NT2/D1 (cell line): ENCODE measurements at places on chromosomes 1 and 21.

DNA sequence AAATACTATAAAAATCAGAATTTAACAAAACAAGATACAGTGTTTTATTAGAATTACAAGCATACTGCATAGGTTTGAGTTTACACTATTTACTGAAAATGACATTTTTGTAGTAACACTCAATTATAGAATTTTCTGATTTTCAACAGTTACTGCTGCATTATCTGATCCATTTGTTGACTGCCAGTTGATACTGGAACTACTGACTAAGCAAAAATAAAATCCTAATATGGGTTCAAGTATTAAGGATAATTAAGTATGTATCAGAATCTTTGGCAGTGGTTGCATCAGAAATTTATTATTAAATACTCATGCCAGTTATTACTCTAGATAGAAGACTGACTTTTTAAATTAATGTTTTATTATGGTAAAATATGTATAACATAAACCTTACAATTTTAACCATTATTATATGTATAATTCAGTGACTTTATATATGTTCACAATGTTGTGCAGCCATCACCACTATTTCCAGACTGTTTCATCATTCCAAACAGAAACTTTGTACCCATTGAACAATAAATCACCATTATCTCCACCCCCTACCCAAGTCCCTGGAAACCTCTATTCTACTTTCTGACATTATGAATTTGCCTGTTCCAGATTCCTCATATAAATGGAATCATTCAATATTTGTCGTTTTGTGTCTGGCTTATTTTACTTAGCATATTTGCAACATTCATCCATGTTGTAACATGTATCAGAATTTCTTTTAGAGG is 58.2 kb upstream of the GPR88 start:
- no peak for DNase-seq

GRCh38 chr1:208235982-208236761 is 8.0 kb downstream of the PLXNA2 start:
- DNase-seq = no peak

GRCh38 chr1:110502402-110503151 is 16.4 kb downstream of the KCNA10 start:
- no peak for DNase-seq

- DNase-seq = no peak
Measured at GRCh38 chr21:38857152-38857825, 51.6 kb downstream of the ETS2 start.
